ENCODE measurements at places on chromosomes 7 and 10.

DNA sequence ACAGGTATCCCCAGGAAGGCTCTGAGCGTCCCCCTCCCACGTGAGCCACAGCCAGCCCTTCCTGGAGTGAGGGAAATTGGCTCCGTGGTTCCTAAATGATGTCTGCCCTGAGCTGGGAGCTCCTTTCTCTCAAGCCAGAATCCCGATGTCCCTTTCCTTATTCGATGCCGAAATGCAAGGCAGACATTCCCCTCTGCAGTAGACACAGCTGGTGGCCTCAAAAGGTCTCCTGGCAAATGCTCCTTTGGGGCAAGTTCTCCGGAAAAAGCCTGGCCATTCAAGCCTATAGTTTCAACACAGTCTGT, 98.9 kb downstream of the HIP1 start:
- no peak for DNase-seq

- no peak for DNase-seq
These were observed 1044.9 kb downstream of the TYW1 start for GRCh38 chr7:68041554-68041953.

- peak; percentile 20 for DNase-seq
These were observed 88.0 kb downstream of the GLRX3 start for GRCh38 chr10:130224228-130224627.

DNA sequence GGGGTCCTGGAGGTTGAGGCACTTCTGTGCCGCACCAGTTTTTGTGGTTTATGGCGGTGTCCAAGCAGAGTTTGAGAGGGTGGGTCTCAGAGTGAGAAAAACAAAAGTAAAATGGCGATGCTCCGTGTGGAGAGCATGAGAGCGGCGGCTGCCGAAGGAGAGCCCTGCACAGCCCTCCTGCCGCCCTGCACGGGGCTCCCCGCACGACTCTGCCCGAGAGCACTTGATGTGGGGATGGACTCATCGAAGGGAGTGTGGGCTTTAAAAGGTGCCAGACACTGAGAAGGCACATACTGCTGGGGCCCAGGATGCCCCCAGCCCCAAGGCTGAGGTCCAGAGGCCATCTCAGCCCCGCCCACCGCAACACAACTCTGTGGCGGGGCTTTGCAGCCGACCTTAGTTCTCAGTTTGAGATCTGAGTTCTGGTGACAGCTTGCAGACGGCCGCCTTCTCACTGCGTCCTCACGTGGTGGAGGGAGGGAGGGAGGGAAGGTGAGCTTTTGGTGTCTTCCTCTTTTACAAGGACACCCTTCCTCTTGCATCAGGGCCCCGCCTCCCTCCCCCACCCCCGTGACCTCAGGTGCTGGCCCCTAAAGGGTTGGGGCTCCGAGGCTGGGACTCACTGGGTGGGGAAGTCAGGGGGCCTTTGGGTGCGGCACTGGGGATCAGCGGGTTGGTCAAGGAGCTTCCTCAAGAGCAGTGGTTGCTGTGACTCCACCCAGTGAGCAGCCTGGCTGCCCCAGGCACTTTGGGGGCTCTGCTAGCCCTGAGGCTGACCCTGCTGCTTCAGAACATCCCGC, 69.1 kb downstream of the NKX6-2 start:
- peak; percentile 63 for DNase-seq

DNA sequence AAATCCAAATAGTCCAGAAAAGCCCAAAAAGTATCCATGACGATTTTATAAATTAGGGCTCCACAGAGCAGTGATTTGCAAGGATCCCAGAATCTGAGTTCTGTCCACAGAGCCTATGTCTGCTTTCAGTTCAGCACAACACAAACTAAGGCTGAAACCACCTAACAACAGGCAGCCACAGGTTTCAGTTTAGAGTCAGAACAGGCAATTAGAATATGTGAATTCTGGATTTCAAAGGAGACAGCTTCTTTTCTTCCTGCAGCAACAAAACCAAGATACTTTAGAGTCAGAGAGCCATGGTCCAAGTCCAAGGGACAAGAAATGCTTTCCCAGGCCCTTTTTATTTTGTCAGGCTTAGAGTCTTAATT, 23.6 kb downstream of the IFIT3 start:
- DNase-seq = no peak

DNA sequence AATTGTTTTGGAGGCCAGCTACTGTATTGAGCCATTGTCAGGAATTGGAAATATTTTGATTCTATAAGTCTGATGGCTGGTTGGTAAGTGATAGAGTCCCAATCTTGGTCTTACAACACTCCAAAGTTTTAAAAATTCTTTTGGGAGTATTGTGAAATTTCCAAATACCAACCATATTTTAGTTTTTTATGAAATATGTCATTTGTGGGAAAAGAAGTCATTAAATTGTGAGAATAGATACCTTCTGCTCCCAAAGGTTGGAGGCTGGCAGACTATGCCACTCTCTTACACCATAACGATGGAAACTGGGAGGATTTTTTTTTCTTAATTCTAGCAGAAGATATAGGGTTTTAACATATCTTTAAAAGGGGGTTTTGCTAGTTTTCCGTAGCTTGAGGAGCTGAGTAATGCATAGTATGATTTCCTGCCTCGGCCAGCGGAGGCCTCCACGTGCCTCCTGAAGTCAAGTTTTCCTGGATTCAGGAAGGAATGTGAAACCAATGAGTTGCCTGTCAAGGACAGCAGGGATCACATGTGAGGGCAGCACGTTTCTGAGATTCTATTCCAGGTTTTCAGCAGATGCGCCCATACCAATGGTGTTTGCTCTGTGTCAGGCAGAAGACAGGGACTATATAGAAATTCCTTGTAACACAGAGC, 92.2 kb upstream of the LAMB4 start:
- DNase-seq = no peak

DNA sequence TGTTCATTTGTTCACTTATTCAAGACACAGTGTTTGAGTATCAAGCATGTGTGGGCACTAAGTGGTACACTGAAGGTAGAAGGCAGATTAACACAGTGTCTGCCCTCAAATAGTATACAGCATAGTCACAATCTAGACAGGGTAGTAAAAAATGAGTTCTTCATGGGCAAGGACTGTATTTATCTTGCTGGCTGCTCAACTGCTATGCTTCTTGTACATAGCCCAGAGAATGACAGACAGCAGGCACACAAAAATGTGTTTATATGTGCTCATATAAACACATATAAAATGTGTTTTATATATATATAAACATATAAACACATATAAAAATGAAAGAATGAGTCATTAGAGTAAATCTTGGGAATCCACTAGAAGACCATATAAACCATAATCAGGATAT, 43.1 kb downstream of the TFEC start:
- no peak for DNase-seq

- DNase-seq = no peak
These were observed 77.6 kb upstream of the SFMBT2 start for GRCh38 chr10:7488418-7488829.

DNA sequence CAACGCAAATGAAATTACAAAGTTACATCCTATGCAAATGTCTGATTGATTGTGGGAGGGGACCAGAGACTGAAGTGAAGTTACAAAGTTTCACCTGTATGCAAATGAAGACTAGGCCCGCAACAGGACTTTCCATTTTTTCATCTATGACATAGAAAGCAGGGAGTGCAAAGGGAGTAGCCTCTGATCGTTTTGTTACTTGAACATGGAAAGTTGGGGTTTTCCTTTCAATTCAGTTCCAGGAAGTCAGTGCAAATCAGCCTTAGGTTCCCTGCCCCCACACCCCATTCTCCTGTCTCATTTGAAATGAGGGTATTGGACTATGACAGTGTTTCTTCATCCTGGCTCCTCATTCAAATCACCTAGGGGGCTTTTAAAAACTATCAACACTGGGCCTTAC, 96.9 kb upstream of the HABP2 start:
- no peak for DNase-seq

GRCh38 chr10:107865691-107866090, 701.2 kb upstream of the SORCS1 start:
- DNase-seq = no peak

DNA sequence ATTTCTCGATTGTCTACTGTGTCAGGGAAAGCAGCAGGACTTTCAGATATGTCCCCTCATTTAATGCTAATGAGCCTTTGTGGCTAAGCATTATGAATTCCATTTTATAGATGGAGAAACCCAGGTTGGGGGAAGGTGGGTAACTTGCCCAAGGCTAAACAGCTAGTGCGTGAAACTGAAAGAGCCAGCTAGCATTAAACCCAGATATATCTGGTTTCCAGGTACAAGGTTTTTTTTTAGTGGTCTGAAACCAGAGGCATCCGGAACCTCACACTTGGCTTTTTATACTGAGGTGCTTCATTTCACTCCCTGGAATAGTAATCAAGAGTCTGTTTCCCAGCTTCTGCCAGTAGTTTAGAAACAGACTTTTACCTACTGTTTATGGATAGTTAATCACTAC, 694.8 kb downstream of the PHTF2 start:
- DNase-seq = no peak

DNA sequence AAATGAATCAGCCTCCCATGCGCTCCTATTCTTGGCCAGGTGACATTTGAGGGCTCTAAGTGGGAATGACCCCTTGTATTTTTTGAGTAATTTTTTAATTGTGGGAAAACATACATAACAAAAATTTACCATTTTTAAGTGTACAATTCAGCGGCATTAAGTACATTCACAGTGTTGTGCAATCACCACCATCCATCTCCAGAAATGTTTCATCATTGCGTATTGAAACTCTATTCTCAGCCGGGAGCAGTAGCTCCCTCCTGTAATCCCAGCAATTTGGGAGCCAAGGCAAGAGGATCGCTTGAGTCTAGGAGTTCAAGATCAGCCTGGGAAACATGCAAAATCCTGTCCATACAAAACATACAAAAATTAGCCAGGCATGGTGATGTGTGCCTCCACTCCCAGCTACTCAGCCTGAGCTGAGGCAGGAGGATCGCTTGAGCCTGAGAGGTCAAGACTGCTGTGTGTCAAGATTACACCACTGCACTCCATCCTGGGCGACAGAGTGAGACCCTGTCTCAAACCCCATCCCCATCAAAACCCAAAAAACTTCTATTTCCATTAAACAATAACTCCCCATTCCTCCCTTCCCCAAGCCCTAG, 2.5 kb downstream of the ANTXRL start:
- no peak for DNase-seq

DNA sequence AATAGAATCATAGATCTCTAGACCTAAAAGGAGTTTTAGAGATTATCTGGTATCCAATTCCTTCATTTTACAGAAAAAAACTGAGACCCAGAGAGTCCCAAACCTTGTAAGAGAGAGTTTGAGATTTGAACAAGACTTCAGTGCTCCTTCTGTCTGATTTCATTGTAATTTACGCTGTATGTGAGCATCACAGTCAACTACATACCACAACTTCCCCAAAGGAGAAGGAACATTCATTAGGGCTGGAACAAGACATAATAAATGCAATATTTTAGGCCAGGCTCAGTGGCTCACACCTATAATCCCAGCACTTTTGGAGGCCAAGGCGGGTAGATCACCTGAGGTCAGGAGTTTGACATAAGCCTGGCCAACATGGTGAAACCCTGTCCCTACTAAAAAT, 17.3 kb upstream of the PRKAR2B start:
- DNase-seq = no peak

- no peak for DNase-seq
These were observed 5.6 kb downstream of the PROSER2 start for GRCh38 chr10:11828682-11829284.
